ENCODE measurements at places on chromosomes 3 and 15. TPM values are rescaled to one million over a fixed set of nuclear protein-coding genes. Genes with fewer than 3 reads are reported as not detected.

LMAN1L gene
- total RNA-seq = not detected

GPX1 gene
- 352 TPM for total RNA-seq

RAP2B gene
- total RNA-seq = 11.6 TPM

SNX33 gene
- 14.1 TPM for total RNA-seq

SH2D7 gene
- not detected for total RNA-seq

SCAMP5 gene
- 4.7 TPM for total RNA-seq

DNA sequence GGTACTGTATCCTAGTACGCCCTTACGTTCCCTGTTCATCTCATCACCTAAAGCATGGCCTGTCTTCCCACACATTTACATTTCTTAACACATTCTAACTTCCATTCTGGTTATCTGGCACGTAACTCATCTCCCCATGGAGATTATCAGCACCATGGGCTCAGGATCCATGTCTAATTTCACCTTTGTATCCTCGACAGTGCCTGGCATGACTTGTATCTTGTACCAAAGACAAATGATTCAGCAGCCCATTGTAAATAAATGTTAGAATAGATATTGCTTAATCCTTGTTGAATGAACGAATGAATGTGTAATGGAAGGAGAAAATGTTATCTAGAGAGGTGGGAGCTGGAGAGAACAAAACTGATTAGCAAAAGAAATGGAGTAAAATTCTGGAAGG lies 69.7 kb upstream of the TPM1 start:
- no peak for DNase-seq

GRCh38 chr3:33810545-33810944 lies 12.1 kb downstream of the PDCD6IP start:
- no peak for DNase-seq

DNA sequence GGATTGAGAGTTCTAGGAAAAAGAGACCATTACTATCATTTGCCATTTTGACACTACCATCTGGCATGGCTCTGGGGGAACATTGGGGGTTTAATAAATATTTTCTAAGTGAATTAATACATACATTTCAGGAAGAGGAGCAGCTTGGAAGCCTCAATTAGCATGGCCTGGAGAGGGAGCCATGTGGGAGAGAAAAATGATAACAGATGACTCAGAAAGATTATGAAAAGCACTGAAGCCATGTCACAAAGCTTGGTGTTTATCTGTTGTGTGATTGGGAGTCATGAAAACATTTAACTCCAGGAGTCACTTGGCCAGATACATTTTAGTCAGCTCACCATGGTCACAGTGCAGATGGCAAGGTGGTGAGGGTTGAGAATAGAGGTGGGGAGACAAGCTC lies 121.0 kb downstream of the SSR3 start:
- no peak for DNase-seq

- DNase-seq = peak; percentile 57
These were observed 2.6 kb upstream of the CEMIP start for GRCh38 chr15:80776420-80777045.

GRCh38 chr15:95946926-95947325 lies 383.6 kb upstream of the NR2F2 start:
- DNase-seq = no peak

- no peak for DNase-seq
These were observed 84.2 kb downstream of the SEMA6D start for GRCh38 chr15:47801522-47801921.

- no peak for DNase-seq
These were observed 114.8 kb downstream of the MYLK start for GRCh38 chr3:123769356-123769743.

DNA sequence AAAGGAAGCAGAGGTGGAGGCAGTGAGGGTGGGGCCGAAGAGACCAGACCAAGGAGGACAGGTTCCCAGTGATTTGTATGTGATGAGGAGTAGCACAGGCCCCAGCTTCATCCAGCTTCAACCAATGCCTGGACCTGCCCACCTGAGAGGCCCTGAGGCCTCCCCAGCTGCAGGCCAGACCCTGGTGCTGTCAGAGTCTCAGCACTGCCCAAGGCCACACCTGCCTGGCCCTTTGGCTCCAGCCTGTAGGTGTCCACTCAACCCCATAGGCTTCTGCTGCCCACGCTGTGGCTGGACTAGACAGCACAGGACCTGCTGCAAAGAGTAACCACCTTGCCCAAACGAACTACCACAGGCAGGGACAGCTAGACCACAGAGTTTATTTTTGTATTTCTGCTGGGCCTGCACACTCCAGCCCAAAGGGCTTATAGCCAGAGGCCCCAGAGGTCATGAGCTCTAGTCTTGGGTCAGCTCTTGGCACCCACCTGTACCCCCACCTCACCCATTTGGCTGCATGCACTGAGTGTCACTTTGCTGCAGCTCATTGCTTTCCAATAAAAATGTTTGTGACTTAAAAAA lies 81.9 kb upstream of the CDV3 start:
- DNase-seq = no peak

DNA sequence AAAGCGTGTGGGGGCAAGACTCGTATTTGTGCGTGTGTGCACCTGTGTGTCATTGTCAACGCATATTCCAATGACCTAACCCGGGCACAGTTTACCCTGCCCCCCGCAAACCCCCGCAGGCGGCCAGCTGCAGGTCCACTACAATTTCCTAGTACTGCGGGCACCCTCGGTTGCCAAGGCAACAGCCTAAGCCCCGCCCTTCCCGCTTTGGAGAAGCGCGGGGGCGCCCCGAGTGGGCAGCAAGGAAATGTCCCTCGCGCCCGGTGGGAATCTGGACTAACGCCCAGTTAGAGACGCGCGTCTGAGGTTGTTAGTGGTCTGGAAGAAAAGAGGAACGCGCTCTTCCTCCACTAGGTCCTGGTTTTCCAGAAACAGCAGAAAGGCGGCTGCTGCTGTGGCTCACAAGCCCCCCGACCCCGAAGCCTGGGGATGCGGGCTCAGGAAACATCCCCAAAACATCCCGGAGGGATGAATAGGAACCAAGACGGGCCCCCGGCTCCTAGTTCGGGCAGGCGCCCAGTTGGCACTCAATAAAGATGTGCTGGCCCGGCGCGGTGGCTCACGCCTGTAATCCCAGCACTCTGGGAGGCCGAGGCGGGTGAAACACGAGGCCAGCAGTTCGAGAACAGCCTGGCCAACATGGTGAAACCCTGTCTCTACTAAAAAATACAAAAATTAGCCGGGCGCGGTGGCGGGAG lies 1.1 kb downstream of the ABHD14A start:
- no peak for DNase-seq

GRCh38 chr15:36709653-36710052 lies 130.2 kb downstream of the CDIN1 start:
- no peak for DNase-seq

DNA sequence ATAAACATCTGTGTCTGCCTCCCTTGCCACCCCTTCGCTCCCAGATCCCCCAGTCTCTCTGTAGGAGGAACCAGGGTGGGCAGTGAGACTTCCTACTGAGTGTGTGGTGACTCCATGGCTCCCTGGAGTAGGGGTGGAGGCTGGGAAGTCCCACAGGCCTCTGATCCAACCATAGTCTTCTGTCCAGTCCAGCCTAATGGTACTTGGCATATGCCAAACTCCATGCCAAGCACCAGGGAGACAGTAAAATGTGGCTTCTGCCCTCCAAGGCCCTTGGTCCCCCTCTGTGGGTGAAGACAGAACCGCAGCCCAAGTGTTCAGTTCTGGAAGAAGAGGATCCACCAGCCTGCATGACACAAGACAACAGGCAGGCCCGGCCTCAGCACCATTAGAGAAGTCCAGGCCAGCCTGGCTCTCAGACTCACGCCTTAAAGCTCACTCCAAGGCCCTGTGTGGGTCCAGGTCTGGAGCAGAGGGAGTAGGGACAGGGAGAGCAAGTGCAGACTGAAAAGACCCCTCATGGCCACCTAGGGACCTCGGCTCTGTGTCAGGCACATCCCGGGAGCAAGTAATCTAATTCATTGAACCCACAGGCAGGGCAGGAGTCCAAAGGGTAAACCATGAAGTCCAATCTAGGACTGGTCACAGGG lies 112.7 kb downstream of the ETFA start:
- no peak for DNase-seq

- no peak for DNase-seq
These were observed 145.0 kb upstream of the MCTP2 start for GRCh38 chr15:94086341-94086740.

- peak; percentile 64 for DNase-seq
These were observed 49.9 kb upstream of the NEDD4 start for GRCh38 chr15:56042982-56043980.

DNA sequence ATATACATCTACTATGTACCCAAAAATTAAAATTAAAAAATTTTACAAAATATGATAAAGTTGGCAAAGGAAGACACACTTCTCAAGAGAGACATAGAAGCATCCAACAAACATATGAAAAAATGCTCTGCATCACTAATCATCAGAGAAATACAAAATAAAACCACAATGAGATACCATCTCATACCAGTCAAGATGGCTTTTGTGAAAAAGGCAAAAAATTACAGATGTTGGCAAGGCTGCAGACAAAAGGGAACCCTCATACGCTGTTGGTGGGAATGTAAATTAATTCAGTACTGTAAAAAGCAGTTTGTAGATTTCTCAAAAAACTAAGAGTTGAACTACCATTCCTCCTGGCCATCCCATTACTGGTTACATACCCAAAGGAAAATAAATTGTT lies 581.7 kb upstream of the CCDC54 start:
- no peak for DNase-seq

DNA sequence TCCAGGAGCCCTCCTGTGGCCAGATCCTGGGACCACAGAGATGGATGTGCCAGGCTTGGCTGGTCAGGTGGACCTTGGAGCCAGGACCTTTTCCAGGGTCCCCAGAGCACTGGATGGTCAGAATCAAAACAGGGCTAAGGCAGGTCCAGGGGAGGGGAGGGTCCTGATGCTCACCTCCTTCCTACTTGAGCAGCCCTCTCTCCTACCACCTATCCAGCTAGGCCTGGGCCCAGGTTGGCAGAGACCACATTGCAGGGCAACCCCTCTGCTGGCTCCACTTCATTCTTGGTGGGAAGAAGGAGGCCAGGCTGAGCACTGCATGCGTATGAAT lies 28.5 kb upstream of the SFMBT1 start:
- DNase-seq = no peak

GRCh38 chr15:62344806-62345539 lies 179.9 kb upstream of the C2CD4B start:
- peak; percentile 26 for DNase-seq

- peak; percentile 58 for DNase-seq
These were observed 7.1 kb downstream of the CPN2 start for GRCh38 chr3:194344012-194344411.

DNA sequence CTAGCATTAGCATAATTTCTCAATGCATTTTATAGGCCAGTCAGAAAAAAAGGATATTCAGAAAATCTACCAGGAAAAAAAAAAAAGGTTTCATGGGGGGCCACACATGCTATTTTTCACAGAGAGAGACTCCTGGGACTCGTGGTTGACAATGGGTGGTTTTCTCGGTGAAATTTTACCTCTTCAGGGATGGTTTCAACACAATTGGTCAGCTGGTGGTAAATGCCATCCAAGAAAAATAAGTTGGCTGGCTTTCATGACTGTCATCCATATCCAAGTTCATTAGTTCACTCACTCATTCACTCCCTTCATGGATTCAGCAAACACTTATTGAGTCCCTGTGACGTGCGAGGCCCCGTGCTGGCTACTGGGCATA lies 217.3 kb downstream of the SHQ1 start:
- no peak for DNase-seq

DNA sequence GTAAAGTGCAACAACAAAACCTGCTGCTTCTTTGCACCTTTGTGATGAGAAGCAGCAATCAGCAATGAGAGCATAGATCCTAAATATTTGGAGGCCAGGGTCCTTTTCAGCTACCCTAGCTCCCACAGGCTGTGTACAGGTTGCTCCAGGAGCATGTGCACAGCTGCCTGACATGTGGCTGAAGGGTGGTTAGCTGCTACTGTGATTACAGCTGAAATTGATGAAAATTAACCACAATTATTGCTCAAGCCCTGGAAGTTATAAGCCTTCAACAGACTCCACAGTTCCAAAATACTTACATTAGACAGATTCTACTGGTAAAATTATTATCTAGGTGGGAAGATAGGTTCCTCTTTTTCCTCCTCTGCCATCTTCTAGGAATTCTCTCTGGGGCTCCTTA lies 28.5 kb downstream of the COMMD2 start:
- DNase-seq = no peak

DNA sequence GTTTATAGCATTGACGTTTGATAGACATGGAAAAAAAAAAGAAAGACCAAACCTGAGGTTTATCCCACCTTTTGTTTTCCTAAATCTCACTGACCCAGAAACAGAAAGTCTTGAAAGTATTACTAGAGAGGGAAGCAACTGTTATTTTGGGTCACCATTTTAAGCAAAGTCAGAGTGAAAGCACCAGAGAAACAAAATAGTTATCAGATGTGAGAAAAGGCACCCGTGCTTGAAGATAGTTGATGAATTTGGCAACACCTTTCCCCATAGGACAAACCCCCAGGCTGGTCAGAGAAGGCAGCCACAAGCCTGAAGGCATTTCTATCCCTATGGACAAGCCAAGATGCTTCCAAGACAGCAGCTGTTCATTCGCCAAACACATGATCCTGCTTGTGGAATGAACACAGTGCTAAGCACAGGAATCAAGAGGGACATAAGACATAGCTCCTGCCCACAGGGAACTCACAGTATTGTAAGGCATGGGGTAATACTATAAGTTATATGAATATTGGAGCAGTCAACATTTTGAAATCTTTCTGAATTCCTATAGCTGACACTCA lies 170.9 kb downstream of the ERC2 start:
- DNase-seq = no peak

All from A172 (cell line).